ENCODE measurements at places on chromosomes 2 and 18. TPM values are rescaled to one million over a fixed set of nuclear protein-coding genes. Genes with fewer than 3 reads are reported as not detected.

The CFAP210 gene
- not detected for total RNA-seq

The UPP2 gene
- total RNA-seq, result not detected

The CRYGD gene
- total RNA-seq, result not detected

The GAREM1 gene
- total RNA-seq, result 0.53 TPM

The CENPA gene
- 11.5 TPM for total RNA-seq

The ME2 gene
- total RNA-seq, result 52.2 TPM

The SCTR gene
- not detected for total RNA-seq

The CXCR4 gene
- 17.2 TPM for total RNA-seq

The NEU4 gene
- total RNA-seq, result not detected

The INO80B gene
- 17.2 TPM for total RNA-seq

The FEV gene
- total RNA-seq, result not detected

The CCDC68 gene
- total RNA-seq, result 5.9 TPM

The CGREF1 gene
- 1.5 TPM for total RNA-seq

The LYG1 gene
- total RNA-seq, result not detected

The BOLL gene
- total RNA-seq, result not detected

Measured in mammary microvascular endothelial cell (primary cell).